ENCODE measurements at places on chromosomes 4 and X.

- no peak for DNase-seq
Measured at GRCh38 chr4:158111241-158111640, 61.6 kb downstream of the GASK1B start.

GRCh38 chr4:83855044-83855443 is 319.1 kb downstream of the GPAT3 start:
- DNase-seq: no peak

DNA sequence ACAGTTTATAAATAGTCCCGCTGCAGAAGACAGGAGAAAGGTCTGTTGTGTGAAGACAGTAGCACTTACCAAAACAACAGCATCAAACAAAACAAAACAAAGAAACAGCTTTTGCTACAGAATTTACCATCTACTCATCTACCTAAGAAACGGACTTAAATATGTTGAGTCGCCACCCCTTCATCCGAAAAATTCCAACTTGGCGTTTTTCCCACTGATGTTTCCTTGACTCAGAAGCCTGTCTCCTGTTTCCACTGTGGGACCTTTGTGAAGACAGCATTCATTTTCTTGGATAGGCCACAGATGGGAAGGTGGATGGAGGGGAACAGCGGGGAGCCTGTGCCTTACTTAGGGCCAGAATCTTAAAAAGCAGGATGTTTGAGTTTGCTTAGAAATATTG is 1.3 kb upstream of the ITM2A start:
- DNase-seq: no peak

- DNase-seq: no peak
Measured at GRCh38 chrX:119622356-119623232, 16.4 kb upstream of the NKRF start.

DNA sequence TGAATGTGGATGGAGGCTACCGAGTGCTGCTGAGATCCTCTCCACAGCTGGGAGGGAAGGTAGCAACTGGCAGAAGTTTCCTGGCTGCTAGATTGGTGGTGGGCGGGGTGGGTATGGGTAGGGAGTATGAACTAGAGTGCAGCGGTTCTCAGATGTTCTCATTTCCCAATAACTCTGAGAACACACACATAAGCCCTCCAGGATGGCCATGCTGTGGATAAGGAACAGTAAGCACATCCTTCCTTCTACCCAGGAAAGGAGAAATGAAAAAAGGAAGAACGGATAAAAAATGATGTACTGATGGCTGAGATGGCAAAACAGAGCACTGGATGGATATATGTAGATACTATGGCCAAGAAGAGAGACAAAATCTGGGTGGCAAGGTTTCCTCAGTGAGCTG is 116.0 kb downstream of the ZNF827 start:
- DNase-seq: no peak

DNA sequence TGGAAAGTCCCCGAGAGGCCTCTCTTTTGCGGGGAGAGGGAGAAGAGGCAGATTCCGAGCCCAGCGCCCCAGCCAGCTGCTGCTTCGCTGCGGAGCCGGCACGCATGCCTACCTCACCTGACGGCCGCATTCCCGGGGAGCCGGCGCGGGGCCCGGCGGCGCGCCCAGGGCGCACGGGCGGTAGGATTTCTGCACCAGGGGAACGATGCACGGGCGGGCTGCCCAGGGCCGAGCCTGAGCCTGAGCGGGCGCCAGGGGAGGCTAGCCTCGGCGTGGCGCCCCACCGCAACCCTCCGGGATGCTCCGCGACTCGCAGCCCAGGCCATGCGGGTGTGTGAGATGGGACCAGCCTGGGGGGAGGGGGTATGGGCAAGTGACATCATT is 81.3 kb upstream of the SCML1 start:
- DNase-seq: no peak

DNA sequence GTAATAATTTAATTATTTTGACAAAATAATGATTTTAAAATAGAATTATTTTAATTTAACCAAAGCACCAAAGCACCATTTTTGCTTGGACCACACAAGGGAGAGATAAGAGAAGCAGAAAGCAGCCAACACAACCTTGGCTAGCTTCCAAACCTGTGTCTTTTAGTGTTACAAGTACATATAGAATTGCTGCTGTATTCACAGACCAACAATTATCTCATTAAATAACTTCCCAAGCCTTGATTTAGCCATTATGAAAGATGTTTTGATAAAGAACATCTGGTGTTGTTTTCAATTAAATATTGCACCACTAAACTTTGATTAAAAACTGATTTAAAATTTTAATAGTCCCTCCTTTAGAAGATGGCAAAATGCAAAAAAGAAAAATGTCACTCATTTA is 14.0 kb upstream of the IGFBP7 start:
- DNase-seq: no peak

DNA sequence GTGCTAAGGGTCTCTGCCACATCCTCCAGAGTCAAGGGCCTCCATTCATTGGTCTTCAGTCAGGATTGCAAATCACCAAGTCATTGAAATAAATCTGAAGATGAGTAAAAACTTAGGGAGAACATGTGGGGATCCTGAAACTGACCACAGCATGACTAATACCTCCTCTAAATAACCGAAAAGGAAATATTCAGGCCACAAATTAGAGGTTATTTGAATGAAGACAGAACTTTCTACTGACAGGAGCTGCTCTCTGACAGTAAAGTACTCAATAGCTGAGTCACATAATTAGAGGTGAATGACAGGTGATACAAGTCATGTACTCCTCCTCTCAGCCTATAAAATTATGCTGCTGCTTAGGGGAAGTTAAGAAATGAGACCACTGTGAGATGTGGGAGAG is 240.2 kb upstream of the F9 start:
- no peak for DNase-seq

DNA sequence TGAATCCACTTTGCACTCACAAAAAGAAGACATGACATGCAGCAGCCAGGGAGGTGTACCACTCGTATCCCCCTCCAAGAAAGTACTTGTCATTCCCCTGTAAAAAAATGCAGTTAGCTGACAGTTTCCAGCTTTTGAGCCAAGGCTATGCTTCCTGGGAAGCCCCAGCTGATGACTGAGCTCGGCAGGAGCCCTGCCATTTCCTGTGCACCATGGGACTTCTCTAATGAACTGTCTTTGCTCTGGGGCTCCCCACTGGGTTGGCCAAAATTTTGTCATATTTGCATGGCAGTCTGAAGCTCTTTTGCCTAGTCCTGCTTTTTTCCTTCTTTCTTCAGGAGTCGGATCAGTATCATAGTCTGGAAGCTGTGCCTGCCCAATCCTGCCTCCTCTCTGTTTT is 104.5 kb upstream of the MAOA start:
- DNase-seq: no peak

DNA sequence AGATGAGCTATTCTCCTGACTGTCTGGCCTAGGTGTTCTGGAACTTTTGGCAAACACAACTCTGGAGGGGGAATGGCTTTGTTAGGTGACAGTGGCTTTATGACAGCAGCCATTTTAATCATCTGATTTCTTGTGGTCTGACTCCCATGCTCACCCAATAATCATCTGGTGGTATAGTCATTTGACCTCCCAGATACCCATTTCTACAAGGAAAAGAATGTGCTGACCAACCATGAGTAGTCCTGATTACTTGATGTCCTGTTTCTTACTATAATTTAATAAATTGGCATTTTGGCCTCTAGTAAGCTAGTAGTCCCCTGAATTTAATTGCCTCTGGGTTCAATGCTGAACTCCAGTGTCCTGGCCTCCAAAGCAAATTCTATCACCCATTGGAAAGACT is 109.9 kb upstream of the DUSP21 start:
- DNase-seq: no peak

DNA sequence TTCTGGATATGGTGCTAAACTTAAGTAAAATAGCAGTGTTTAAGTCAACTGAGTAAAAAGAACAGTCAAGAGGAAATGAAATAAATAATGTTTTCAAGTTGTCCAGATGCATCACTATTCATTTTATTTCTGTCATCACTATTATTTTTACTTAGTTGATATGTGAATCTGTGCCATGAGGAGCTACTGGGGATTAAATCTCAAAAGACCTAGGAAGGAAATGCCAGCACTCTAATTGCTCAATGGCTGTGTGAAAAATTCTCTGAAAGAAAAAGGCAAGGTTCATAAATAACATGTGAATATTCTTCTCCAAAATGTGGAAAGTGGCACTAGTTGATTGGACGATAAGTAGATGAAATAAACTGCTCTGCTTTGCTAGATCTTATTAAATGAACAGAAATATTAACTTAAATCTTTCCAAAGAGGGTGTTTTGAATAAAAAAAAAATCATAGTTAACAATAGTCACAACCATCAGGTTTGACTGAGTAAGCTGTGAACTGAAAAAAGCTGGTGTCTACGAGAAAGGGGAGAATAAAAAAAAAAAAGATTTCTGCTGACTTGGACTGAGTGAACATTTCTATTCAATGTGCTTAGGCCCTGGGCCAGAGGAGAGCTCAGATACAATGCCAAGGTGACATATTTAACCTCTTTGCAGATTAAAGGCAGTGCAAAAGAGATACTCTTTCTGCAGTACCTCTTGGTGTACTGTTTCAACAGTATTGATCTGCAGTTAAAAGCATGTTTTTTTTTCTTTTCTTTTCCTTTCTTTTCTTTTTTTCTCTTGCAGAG is 1.6 kb downstream of the SPARCL1 start:
- no peak for DNase-seq

GRCh38 chrX:95040104-95040503 is 1366.1 kb downstream of the FAM133A start:
- no peak for DNase-seq

- no peak for DNase-seq
Measured at GRCh38 chrX:3779546-3779945, 66.1 kb upstream of the PRKX start.

- DNase-seq: no peak
Measured at GRCh38 chr4:107432451-107432850, 287.6 kb downstream of the PAPSS1 start.

DNA sequence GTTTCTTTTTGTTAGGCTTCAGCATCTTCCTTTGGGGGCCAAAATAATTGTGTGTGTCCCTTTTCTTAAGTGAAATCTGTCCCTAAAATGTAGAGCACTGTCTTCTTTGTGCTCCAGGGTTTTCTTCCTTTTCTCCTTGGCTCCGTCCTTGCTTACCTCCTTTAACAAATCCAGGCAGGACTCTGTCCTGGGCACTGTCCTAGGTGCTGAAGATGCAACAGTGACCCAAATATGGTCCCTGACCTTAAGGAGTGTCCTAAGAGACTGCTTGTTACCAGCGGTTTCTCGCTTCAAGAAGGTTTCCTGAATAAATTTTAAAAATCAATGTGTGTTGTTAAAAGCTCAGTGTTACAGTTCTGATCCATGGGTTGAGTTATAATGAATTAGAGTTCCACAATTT is 471.8 kb downstream of the KCNIP4 start:
- no peak for DNase-seq

- DNase-seq: no peak
Measured at GRCh38 chr4:82848706-82849105, 42.2 kb downstream of the SEC31A start.

- no peak for DNase-seq
Measured at GRCh38 chr4:128787509-128788311, 21.8 kb upstream of the JADE1 start.

DNA sequence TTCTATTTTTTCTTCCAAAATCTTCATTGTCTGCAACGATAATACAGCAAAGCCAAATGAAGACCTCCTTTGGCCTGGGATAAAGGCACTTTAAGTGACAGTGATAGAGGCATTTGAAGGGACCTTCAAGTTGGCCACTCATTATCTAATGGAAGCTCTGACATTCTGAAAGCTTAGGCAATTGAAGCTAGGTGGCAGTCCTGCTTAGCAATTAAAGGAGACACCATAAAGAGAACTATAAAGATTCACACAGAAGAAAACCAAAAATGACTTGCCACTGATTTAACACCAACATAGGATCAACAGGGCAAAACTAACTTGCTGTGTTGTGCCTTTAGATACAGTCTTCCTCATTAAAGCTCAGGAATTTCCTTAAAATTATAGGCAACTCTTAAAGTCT is 103.3 kb upstream of the TSPAN7 start:
- no peak for DNase-seq
